ENCODE measurements at places on chromosomes 7 and 10. TPM values are rescaled to one million over a fixed set of nuclear protein-coding genes. Genes with fewer than 3 reads are reported as not detected.

- no peak for DNase-seq
Observed at GRCh38 chr10:59718257-59718656, 8.6 kb upstream of the SLC16A9 start.

DNA sequence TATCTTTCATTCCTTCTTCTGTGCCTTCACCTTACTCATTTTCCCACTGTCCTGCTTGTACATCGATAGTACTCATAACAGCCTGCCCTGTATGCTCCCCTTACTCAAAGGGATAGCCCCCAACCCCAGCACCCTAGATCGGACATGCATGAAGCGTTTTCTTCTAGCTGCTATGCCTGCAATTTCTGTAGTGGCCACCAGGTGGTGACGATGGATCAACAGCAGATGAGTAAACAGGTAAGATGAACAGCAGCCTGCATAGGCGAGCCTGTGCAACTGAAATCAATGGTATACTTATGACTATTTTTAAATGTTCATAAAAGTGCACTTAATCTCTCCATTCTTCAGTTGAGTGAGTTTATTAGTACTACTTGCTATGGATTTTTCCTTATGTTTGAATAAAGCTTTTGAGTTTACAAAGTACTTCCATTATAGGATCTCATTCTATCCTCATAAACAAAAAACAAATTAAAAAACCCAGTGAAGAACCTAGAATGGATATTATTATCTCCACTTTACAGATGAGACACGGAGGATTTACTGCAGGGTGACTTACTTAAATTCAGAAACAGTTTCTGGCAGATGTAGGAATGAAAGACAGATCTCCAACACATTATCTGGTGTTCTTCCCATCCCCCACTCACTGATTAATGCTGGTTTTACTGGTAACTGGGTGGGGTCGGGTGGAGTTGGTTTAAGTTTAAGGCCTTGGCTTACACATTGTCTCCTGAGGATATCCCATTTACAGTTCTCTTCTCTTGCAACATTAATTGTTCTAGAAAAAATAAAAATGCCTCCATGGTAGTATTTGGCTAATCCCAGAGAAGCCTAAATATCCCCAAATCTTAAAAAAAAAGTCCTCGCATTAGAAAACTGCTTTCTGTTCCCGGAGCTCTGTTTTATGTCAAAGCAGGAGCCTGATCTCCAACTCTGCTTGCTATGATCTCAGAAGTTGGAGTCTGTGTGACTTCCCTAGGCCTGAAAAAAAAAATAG lies 222.1 kb downstream of the GLI3 start:
- no peak for DNase-seq

GRCh38 chr7:74655768-74656440 lies 1.6 kb upstream of the GTF2I start:
- no peak for DNase-seq

- DNase-seq: no peak
Observed at GRCh38 chr7:80918399-80918798, 452 bp downstream of the SEMA3C start.

CTAGE4 gene
- 3.1 TPM for polyA plus RNA-seq

All from renal pelvis (tissue), 12 donors.